Activated CD4-positive, alpha-beta T cell treated with anti-CD3 and anti-CD28 coated beads for 1 hour (primary cell): ENCODE measurements at places on chromosomes 5 and 9.

DNA sequence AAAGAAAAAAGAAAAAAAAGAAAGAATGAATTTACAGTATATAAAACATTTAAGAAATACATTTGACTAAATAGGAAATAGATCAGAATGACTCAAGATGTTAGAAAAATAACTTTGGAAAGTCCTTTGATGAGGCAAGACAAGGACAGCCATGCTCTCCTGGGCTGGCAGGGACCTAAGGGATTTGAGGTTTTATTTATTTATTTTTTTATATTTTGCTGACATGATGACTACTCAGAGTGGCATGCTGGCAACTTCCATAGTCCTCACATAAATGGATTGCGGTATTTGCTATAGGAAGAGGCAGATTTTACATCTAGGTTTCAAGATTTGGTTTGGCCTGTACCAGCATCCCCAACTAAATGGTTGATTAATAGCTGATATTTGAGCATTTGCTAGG is 17.7 kb downstream of the SLC28A3 start:
- DNase-seq = no peak

- DNase-seq = no peak
Observed at GRCh38 chr5:92371889-92372235, 988.7 kb upstream of the ARRDC3 start.

DNA sequence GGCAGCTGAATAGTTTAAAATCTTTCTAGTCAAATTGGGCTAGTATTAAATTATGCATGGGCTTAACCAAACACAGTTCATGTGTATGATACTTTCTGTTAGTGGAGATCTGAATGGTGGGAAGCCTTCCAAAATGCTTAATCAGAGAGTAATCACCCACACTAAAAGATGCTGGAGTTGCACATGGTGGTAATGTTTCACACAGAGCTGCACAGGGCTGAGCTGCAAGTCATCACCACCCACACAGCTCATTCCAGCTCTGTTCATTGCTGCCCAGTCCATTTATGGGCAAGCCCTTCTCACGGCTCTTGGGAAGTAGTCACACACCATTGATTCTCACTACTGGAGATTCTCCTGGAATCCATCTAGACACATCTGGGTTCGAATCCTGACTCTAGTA is 351.5 kb upstream of the KCNN2 start:
- no peak for DNase-seq

- DNase-seq = no peak
Observed at GRCh38 chr9:98625728-98626127, 83.0 kb downstream of the GABBR2 start.

DNA sequence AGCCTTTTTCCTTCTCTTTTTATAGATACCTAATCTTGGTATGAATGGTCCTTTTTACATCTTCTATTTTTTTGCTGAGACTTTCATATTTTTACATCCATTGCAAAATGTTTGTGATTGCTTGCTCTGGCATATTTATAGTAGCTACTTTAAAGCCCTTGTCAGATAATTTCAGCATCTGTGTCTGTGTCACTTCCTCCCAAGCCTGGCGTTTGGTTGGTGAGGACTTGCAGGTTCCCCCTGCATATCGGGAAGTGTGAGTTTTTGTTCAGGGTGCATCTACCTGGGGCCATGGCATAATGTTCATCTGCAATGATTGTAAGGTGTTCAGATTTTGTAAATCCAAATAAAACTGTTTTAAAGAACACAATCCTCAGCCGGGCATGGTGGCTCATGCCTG is 8.9 kb downstream of the FBXW5 start:
- no peak for DNase-seq

DNA sequence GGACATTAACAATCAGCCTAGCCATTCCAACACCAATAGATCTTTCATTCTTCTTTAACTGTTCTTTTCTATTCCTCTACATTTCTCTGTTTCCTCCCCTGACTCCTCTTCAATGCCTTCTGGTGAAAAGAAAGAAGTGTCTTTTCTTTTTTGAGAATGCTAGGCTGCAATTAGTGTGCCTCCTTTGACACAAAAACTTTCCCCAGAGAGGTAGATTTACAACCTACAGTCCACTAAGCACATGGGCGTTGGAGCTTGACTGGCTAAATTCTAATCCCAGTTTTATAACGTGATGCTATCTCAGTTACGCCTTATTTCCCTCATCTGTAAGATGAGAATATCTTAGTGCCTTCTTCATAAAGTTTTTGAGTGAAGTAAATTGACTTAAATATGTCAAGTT is 16.9 kb upstream of the ANKRD55 start:
- DNase-seq = no peak

- no peak for DNase-seq
Observed at GRCh38 chr9:21810388-21810787, 8.0 kb downstream of the MTAP start.

DNA sequence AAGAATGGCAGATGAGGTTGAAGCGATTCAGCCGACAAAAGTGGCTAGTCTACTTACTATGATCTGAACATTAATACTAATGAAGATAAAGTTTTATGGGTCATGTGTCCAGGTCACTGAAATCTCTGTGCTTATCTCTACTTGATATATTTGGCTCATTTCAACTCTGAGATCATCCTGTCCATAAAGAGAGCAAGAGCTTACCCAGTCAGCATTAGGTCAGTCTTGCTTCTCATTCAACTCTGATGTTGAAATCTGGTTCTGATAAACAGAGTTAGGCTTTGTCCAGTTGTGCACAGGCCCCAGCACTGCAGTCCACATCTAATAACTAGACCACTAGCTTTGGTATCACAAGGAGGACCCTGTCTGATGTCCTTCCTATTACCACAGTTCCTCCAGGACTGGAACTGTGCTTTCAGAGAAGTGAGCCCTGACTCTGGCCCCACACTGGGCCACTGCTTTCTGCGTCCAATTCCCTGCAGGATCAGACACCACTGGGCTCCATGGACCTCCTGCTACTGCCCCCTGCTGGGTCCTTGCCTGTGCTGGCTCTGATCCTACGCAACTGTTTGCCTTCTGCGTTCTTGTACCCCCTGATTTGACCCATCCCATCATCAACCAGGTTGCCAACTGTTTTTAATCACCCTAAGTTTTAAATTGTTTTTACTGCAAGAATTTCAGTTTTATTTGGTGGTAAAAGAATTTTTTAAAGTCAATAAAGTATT is 23.7 kb upstream of the FAM120A start:
- no peak for DNase-seq

DNA sequence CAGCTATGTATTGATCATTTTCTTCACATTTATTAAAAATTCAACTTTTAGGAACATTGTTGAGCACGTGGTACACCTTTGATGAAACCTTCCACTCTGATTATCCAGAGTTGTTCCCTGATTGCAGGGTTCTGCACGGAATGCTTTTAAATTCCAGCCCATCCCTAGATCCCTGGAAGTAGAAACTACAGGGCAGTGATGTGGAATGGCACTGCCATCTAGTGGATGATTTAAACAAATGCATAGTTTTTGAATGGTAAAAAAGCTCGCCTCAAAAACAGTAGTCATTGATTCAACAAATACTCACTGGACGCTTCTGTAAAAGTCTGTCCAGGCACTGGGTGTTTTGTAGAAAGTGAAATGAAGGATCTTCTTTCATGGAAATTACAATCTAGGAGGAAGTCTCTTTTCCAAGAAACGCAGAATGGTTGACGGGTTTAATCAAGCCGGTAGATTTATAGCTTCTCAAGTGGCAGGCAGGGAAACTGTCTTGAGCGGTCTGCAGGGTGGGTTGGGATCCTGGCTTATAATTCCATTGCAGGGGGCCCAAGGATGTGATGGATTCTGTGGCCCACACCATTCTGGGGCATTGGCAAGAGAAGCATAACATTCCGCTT is 118.4 kb downstream of the ARHGAP26 start:
- no peak for DNase-seq

- no peak for DNase-seq
Observed at GRCh38 chr5:180889381-180889780, 9.6 kb upstream of the BTNL8 start.

- no peak for DNase-seq
Observed at GRCh38 chr9:16801871-16802466, 68.5 kb downstream of the BNC2 start.
